HepG2 (cell line): ENCODE measurements at places on chromosomes 5 and 9. TPM values are rescaled to one million over a fixed set of nuclear protein-coding genes. Genes with fewer than 3 reads are reported as not detected.

Gene PCDHA5
- total RNA-seq: not detected in 2 replicates

Gene SLC6A7
- total RNA-seq: not detected in 2 replicates

Gene PCDHAC1
- 0.04 TPM in 1 of 2 replicates, not detected in the other for total RNA-seq

Gene CETN3
- 71.5 and 111 TPM in 2 replicates for total RNA-seq

Gene FAM200C
- total RNA-seq: 4.7 and 6.4 TPM in 2 replicates

Gene LHX6
- total RNA-seq: 0.70 and 1.3 TPM in 2 replicates

Gene MEGF9
- total RNA-seq: 3.1 and 3.3 TPM in 2 replicates

GRCh38 chr5:111583758-111584203 lies 71.4 kb upstream of the STARD4 start:
- no peak overlapping the region for H3K4me3 ChIP-seq
- H3K27ac ChIP-seq: no peak overlapping the region
- no peaks in the 10 kb centered on the region for H3K36me3 ChIP-seq
- no peaks in the 10 kb centered on the region for H3K4me1 ChIP-seq

GRCh38 chr5:142432369-142432863 lies 107.6 kb upstream of the SPRY4 start:
- DNase-seq: no peak
- no peaks in the 10 kb centered on the region for H3K27me3 ChIP-seq
- H3K4me1 ChIP-seq: peaks cover 37% of the 10 kb centered on the region
- H3K36me3 ChIP-seq: no peaks in the 10 kb centered on the region; the same call in 1 of the 2 replicates
- H3K27ac ChIP-seq: no peak overlapping the region

- no peaks in the 10 kb centered on the region for H3K4me1 ChIP-seq
- no peak overlapping the region for H3K4me3 ChIP-seq
- H3K27me3 ChIP-seq: 0 out of 3 replicates have a peak, but pooled peaks cover 3% of the 10 kb centered on the region
Measured at GRCh38 chr5:112210430-112211005, 208.6 kb downstream of the EPB41L4A start.

GRCh38 chr5:80177236-80177635 lies 78.6 kb downstream of the SERINC5 start:
- no peak overlapping the region for H3K4me3 ChIP-seq
- H3K36me3 ChIP-seq: peaks cover 40% of the 10 kb centered on the region
- H3K27me3 ChIP-seq: no peaks in the 10 kb centered on the region
- no peak overlapping the region for H3K27ac ChIP-seq
- peaks cover 20% of the 10 kb centered on the region for H3K4me1 ChIP-seq

- no peaks in the 10 kb centered on the region for H3K4me1 ChIP-seq
- no peaks in the 10 kb centered on the region for H3K36me3 ChIP-seq
- H3K27me3 ChIP-seq: no peaks in the 10 kb centered on the region
- H3K4me3 ChIP-seq: no peak overlapping the region
- no peak overlapping the region for H3K27ac ChIP-seq
Measured at GRCh38 chr5:123783421-123783820, 271.4 kb downstream of the CSNK1G3 start.

DNA sequence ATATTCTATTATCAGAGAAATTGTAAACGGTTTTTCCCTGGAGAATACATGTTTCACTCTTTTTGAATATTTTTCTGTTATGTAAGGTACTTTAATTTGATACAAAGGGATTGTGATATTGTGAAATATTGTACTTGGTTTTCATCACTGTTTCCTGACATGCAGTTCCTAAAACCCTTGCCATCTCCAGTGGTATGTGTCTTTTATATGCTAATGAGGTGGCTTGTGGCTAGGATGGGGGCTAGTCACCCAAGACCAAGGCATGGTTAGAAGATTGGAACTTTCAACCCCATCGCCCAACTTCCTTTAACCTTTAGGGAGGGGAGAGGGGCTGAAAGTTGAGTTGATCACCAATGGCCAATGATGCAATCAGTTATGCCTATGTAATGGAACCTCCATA lies 160.6 kb downstream of the TAF11L14 start:
- no peak for DNase-seq
- no peaks in the 10 kb centered on the region for H3K36me3 ChIP-seq
- H3K27me3 ChIP-seq: no peaks in the 10 kb centered on the region
- no peak overlapping the region for H3K27ac ChIP-seq
- no peak overlapping the region for H3K4me3 ChIP-seq
- no peaks in the 10 kb centered on the region for H3K4me1 ChIP-seq

GRCh38 chr9:94866770-94867169 lies 140.3 kb downstream of the AOPEP start:
- no peak overlapping the region for H3K4me3 ChIP-seq
- H3K27me3 ChIP-seq: no peaks in the 10 kb centered on the region
- no peak for DNase-seq
- peak overlapping the region; percentile 68 for H3K27ac ChIP-seq

- no peak overlapping the region for H3K4me3 ChIP-seq
- DNase-seq: no peak
- H3K36me3 ChIP-seq: no peaks in the 10 kb centered on the region; the same call in 2 of the 3 replicates
- peaks cover 36% of the 10 kb centered on the region for H3K4me1 ChIP-seq
- no peaks in the 10 kb centered on the region for H3K27me3 ChIP-seq
Measured at GRCh38 chr5:139140591-139141071, 57.5 kb downstream of the SIL1 start.

DNA sequence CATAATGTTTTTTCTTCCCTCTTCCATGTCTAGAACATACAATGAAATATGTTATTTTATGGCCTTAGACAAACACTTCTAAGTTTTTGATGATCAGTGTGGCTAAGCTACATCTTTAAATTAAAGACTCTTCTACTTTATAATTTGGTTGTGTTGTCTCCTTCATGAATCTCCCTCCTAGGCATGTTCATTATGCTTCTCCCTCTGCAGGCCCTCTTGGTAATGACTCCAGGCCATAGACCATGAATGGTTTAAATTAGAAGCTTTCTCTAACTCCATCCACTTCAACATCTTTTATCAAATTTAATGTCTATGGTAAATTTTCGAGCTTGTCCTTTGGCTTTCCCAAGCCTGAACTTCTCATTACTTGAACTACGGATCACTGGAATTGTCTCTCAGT lies 342.7 kb upstream of the ADAMTS16 start:
- no peaks in the 10 kb centered on the region for H3K4me1 ChIP-seq
- H3K36me3 ChIP-seq: no peaks in the 10 kb centered on the region
- no peak overlapping the region for H3K27ac ChIP-seq
- H3K4me3 ChIP-seq: no peak overlapping the region
- no peak for DNase-seq

- peaks cover 10% of the 10 kb centered on the region for H3K4me1 ChIP-seq
- no peaks in the 10 kb centered on the region for H3K27me3 ChIP-seq
- H3K27ac ChIP-seq: no peak overlapping the region
- no peaks in the 10 kb centered on the region for H3K36me3 ChIP-seq
- DNase-seq: no peak
Measured at GRCh38 chr9:121239071-121239470, 28.9 kb upstream of the GSN start.

DNA sequence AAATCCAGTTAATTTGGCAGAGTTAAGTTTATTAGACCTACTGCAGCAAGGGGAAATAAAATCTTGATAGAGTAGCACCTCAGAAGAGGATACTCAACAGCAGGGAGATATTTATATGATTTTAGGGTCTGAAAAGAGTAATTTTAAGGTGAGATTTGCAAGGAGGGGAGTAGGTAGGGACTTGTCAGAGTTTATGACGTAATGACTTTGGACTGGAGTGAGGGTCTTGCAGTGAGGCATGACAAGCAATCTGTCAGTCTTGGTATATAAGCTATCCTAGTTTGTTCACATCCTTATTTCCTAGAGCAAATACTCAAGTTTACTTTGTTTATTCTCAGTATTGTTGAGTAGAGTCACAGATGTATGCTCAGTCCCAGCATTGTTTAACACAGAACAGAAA lies 722.6 kb downstream of the TLE4 start:
- no peak overlapping the region for H3K27ac ChIP-seq
- H3K36me3 ChIP-seq: no peaks in the 10 kb centered on the region
- no peak for DNase-seq
- H3K4me1 ChIP-seq: no peaks in the 10 kb centered on the region
- H3K27me3 ChIP-seq: no peaks in the 10 kb centered on the region

DNA sequence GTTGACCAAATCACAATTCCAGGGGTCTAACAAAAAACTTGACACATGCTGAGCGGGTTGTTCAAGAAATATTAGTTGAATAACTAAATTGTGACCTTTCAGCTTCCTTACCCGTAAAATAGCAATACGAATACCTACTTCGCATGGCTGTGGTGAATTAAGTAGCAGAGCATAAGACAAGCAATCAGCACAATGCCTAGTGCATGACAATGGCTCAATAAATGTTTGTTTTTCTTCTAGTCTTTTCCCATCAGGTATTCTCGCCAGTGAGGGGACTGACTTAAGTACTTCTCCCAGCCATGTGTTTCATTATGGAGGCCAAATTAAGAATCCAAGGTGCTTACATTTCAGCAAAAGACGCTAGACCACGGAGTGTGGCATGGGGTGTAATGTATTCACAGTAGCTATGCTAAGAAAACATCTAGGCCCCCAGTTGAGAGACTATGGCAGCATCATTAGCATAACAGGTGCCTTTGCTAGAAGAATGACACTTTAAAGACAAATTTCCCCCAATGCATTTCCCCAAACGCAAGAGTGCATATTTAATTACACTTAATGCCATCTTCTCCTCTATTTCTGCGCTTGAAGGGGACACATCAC lies 145.9 kb downstream of the ASTN2 start:
- no peaks in the 10 kb centered on the region for H3K36me3 ChIP-seq
- no peaks in the 10 kb centered on the region for H3K27me3 ChIP-seq
- H3K4me3 ChIP-seq: no peak overlapping the region
- H3K27ac ChIP-seq: no peak overlapping the region

DNA sequence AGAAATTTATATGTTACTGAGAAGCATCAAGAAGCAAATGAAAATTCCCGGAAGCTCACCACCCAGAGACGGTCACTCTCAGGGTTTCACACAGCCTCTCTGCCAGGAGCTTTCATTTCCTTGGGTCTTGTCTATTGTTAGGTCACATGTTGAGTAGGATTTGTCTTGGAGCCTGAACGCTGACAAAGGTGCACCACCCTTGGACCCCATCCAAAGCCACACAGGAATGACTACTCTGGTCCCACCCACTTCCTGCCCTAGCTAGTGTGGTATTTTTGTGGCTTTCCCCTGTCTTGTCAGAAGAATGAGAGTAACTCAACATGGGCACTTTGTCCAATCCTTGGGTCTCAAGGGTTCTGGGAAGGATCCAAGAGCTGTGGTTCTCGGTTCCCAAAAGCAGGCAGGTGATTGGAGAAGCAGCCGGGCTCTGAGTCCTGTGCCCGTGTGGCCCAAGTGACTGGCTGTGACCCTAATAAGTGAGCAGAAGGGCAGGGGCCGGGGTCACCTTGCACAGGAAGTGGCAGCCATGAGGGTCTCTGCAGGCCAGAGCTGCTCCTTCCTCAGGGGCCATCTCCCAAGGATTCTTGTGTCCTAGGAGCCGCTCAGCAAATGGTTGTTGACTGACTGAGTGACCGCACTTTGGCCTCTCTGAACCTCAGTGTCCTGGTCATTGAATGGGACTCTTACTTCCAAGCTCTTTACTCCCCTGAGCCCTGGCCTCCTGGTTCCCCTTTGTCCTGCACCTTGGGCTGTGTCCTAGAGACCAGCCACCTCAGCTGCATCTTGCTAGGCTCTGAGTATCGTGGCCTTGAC lies 6.9 kb downstream of the FGD3 start:
- DNase-seq: no peak
- H3K27ac ChIP-seq: no peak overlapping the region
- H3K27me3 ChIP-seq: peaks cover 40% of the 10 kb centered on the region; the same call in 2 of the 3 replicates
- H3K4me1 ChIP-seq: peaks cover 8% of the 10 kb centered on the region; the same call in 1 of the 2 replicates
- no peaks in the 10 kb centered on the region for H3K36me3 ChIP-seq

DNA sequence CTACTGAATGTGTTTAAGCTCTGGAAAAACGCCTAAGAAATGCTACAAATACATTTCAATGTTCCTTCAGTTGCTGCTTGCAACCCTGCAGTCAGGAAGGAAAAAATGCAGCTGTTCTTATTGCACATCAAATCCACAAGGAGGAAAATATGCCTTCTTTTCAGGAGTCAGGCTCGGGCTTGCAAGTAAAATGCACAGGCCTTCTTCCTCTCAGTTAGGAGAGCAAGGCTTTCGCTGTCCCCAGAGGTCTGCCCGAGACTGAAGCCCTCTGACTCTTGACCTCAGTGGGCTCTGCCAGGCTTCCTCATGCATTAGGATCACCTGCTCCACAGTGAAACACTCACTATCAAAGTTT lies 899 bp upstream of the SHC3 start:
- DNase-seq: no peak
- peak overlapping the region; percentile 47 for H3K4me3 ChIP-seq
- peak overlapping the region; percentile 66 for H3K27ac ChIP-seq
- peaks cover 37% of the 10 kb centered on the region; the same call in 2 of the 3 replicates for H3K27me3 ChIP-seq
- peaks cover 26% of the 10 kb centered on the region for H3K4me1 ChIP-seq
- no peaks in the 10 kb centered on the region for H3K36me3 ChIP-seq

- no peaks in the 10 kb centered on the region for H3K27me3 ChIP-seq
- H3K4me1 ChIP-seq: no peaks in the 10 kb centered on the region
- no peaks in the 10 kb centered on the region for H3K36me3 ChIP-seq
- no peak overlapping the region for H3K4me3 ChIP-seq
Measured at GRCh38 chr9:103615994-103616393, 478.1 kb upstream of the SMC2 start.

- H3K27me3 ChIP-seq: no peaks in the 10 kb centered on the region
- no peak overlapping the region for H3K4me3 ChIP-seq
- no peak for DNase-seq
- H3K27ac ChIP-seq: no peak overlapping the region
- H3K4me1 ChIP-seq: no peaks in the 10 kb centered on the region
Measured at GRCh38 chr9:129987047-129987446, 55.9 kb downstream of the FNBP1 start.

GRCh38 chr9:96686638-96687335 lies 31.7 kb upstream of the PRXL2C start:
- no peaks in the 10 kb centered on the region for H3K27me3 ChIP-seq
- no peak overlapping the region for H3K27ac ChIP-seq
- peaks cover 22% of the 10 kb centered on the region for H3K4me1 ChIP-seq
- no peak for DNase-seq

DNA sequence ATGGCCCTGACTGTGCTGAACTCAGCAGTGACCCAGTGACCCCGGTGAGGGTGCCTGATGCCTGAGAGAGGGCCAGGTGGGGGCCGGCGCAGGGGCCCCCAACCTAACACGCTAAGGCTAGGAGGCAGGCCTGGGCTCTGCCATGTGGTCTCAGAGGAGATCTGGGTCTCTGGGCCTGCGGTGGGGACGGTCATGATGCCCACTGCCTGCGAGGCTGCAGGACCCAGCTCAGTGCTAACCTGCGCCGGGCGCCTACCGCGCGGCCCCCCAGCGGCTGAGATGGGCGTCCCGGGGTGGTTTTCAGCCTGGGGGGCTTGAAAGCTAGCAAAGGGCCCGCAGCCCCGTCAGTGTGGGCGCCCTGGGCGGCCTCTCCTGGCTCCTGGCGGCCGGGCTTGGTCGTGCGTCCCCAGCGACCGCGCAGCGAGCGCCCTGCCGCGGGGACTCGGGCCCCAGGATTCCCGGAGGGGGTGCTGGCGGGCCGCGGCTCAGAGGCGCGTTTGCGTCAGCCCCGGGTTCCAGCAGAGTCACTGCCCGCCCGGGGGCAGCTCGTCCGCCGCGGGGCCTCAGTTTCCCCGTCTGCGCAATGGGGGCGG lies 2.5 kb downstream of the EGFL7 start:
- no peak overlapping the region for H3K4me3 ChIP-seq
- no peaks in the 10 kb centered on the region for H3K36me3 ChIP-seq
- no peak for DNase-seq
- peaks cover 86% of the 10 kb centered on the region for H3K27me3 ChIP-seq
- H3K27ac ChIP-seq: no peak overlapping the region
